ENCODE measurements at places on chromosomes 12 and 14. TPM values are rescaled to one million over a fixed set of nuclear protein-coding genes. Genes with fewer than 3 reads are reported as not detected.

GRCh38 chr12:113030875-113031525 is 25.5 kb upstream of the DTX1 start:
- DNase-seq: no peak

GRCh38 chr12:81083906-81084513 is 6.1 kb downstream of the ACSS3 start:
- no peak for DNase-seq

DNA sequence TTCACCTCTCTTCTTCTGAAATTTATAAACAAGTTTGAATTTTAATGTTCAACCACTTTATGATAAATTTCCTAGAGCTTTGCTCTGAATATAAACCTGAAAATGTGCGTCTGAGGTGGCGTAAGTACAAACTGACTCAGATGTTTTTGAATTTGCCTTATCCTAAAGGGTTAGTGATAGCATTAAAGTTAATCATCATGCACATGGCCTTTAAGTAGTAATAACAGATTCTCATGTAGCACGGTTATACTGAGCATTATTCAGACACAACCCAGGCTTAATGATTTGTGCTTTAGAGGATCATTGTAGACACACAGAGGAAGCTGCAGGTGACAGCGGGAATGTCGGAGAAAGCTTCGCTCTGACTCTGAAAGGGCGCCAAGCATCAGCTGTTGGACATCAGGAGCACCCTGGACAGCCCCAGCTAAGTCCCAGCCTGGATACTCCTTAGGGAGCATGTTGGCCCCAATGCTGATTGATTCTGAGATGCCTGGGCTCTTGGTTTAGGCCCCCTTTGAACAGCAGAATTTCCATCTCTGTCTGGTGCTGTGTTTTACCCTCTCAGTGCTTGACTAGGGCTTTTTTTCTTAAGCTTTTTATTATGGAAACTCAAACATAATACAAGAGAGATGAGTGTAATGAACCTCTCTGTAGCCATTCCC is 91.1 kb downstream of the PLXNC1 start:
- DNase-seq: no peak

- DNase-seq: no peak
Observed at GRCh38 chr14:34138175-34138574, 187.3 kb upstream of the EGLN3 start.

GRCh38 chr12:76536546-76536945 is 23.0 kb downstream of the OSBPL8 start:
- no peak for DNase-seq

GRCh38 chr14:60679566-60680258 is 30.4 kb upstream of the SIX1 start:
- no peak for DNase-seq

GRCh38 chr12:104347374-104348075 is 44.0 kb downstream of the EID3 start:
- no peak for DNase-seq

GRCh38 chr12:1562813-1563407 is 31.5 kb downstream of the FBXL14 start:
- no peak for DNase-seq

DNA sequence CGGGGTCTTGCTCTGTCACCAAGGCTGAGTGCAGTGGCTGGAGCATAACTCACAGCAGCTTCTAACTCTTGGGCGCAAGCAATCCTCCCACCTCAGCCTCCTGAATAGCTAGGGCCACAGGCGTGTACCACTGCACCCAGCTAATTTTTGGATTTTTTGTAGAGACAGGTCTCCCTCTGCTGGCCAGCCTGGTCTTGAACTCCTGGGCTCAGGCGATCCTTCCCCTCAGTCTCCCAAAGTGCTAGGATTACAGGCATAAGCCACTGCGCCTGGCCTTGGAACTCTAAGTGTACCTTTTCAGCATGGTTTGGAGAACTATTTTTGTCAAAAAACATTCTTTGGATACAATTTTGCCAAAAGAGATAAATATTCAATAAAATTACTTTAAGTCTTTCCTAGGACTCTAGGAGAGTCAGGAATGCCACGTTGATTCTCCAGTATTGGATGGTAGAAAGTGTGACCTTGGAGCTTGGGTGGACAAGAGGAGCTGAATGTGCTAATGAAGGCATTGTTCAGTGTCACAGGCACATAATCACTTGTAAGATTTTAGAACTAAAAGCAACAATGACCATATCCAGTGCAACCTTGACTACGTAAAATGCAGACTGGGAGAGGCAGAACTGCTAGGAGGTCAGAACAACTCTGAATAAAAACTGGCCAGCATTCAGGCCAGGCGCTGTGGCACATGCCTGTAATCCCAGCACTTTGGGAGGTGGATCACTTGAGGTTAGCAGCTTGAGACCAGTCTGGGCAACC is 2.8 kb downstream of the SRSF9 start:
- peak; percentile 50 for DNase-seq

DNA sequence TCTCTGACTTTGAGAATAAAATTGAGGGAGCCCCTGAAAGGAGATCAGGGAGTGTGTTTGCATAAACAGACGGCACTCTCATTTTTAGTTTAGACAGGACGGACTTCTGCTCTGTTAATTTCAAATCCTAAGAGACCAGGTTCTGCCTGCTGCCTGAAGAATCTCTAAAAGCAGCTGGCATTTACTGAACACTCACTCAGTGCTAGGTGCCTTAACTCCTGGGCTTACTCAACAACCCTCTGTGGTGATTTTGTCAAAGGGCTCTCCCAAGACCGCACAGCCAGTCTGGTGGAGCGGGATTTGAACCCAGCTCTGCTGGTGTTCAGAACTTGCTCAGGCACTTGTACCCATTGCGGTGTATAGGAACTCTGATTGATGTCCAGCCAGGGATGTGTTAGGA is 2.2 kb downstream of the ORAI1 start:
- DNase-seq: no peak

DNA sequence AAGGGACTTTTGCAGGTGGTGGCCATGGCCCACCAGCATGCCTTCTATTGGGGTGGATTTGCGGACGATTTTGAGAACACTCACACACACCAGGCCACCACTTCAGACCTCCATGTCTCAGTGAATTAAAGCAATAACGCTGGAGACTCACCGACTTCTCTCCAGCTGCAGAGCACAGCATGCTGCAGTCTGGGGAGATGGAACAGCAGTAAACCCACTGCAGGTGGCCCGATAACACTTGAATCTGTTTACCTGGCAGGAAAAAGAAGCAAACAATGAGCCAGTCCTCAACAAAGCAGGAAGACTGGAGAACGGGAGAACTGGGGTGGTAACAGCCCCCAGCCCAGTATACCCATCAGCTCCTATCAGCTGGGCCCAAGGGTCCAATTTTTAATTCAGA is 21.6 kb downstream of the RFC5 start:
- DNase-seq: no peak

DNA sequence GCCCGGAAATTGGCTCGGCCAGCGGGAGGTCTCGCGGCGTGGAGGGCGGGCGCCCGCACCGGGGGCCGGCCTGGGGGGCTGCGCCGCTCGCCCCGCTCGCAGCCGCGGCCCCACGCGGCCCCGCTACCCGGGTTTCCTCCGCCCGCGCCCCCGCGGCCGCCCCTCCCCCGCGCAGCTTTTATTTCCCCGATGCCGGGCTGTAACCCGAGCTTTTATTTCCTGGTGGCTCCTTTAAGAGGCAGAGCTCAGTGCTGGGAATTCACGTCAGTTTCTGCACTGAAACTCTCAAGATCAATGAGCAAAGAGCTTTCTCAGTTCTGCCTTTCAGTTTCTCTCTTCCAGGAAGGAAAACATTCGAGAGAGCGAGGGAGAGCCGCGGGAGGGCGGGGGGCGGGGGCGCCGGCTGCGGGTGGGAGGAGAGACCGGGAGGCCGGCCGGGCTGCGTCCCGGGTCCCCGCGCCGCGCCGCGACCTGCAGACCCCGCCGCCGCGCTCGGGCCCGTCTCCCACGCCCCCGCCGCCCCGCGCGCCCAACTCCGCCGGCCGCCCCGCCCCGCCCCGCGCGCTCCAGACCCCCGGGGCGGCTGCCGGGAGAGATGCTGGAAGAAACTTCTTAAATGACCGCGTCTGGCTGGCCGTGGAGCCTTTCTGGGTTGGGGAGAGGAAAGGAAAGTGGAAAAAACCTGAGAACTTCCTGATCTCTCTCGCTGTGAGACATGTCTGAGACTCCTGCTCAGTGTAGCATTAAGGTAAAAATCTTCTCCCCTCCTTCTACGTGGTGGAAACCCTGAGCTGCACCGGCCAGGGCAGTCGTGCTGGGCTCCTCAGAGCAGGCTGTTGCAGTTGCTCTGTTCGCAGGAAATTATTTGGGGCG is at the start of gene ETV6:
Gene ETV6 (plus strand): TSS at position 262 of the 873 bp plus-strand sequence. CDS start 454 bp downstream, at position 716.
- peak; percentile 73 for DNase-seq

GRCh38 chr12:80838708-80839107 is 99.0 kb downstream of the LIN7A start:
- no peak for DNase-seq

- DNase-seq: no peak
Observed at GRCh38 chr12:76562130-76562529, 2.6 kb upstream of the OSBPL8 start.

GRCh38 chr12:58357511-58357910 is 416.1 kb downstream of the ATP23 start:
- DNase-seq: no peak

- peak; percentile 50 for DNase-seq
Observed at GRCh38 chr12:64675795-64676194, 65.5 kb downstream of the RASSF3 start.

GRCh38 chr14:22434030-22434429 is 155.0 kb downstream of the DAD1 start:
- DNase-seq: no peak

- DNase-seq: peak; percentile 44
Observed at GRCh38 chr14:105144666-105145380, 23.8 kb downstream of the JAG2 start.

DNA sequence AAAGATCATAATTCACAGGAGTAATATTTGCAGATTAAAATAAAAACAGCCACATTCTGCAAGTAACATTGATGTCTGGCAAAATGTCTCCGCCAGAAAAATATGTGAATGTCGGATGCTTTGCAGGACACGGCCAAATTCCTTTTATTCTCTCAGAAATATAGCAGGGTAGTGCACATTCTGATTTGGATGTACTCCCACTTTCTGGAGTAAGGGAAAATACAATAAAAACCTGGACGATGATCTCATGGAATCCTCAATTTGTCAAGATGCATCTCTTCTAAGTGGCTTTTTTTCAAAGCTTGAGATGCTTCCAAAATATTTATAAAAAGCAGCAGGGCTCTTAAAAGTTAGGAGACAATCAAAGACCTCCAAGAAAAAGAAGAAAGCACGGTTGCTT is 133.3 kb downstream of the TBX5 start:
- DNase-seq: no peak

GRCh38 chr12:121718653-121719239 is 6.2 kb downstream of the TMEM120B start:
- no peak for DNase-seq

DNA sequence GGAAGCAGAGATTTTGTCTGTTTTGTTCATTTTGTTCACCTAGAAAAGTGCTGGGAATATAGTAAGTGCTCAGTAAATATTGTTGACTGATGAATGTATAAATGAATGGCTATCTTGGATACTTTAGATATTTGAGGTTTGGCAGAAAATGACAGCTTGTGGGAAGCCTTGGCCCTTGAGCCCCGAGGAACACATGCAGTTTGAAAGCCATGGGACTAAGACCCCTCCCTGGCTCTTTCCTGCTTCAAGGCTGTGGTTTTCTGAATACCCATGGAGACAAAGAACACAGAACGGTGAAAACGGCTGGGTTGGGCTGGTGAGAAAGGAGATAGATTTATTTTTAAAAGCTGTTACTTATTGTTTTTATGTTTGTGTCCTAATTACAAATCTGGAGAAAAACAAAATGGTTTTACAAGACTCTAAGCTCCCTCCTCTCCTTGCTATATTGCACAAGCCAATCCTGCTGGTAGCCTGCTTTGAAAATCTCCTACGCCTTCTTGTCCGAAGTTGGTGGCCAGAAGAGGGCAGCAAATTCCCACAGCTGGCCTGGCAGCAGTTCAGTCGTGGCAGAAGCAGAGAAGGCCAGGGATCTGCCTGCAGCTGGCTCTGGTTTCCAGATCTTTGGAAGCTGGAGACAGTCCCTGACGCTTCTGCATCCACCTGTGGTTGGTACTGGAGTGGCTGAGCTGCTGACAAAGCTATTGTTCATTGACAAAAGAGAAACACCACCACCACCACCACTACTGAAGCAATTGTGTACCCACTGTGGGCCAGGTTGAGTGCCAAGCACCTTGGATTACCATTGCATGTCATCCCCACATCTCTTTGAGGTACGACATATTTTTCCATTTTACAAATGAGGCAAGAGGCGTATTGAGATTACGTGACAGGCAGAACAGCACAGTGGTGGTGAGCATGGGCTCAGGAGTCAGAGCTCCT is 5.2 kb upstream of the KRT85 start:
- peak; percentile 87 for DNase-seq

GRCh38 chr12:88574278-88574677 is 6.0 kb downstream of the KITLG start:
- no peak for DNase-seq

- peak; percentile 80 for DNase-seq
Observed at GRCh38 chr14:74974364-74975058, 19.1 kb upstream of the PGF start.

DNA sequence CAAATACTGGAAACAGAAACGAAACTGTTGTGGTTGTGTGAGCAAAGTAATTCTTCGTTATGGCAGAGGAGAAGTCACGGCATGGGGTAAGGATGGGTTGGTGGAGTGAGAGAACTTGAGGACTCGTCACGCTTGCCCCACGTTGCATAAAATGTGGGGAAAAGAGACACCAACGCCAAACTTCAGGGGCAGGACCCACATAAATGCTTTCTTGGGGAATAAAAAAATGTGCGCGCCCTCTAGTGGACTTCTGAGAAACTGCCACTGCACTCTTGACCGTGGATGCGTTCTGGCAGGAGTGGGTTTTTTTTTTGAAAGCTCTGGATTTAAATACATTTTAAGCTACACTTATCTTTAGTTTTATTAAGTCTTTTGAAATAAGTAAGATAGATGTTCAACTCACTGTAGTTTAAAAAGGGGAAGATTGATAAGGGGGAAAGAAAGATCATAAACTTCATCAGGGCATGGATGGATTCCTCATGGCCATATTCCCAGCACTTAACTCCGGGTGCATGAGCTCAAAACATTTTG is 4.1 kb upstream of the IGF1 start:
- DNase-seq: peak; percentile 45

- no peak for DNase-seq
Observed at GRCh38 chr12:402029-402389, 565 bp downstream of the CCDC77 start.

GRCh38 chr12:96234591-96235483 is 40.7 kb downstream of the ELK3 start:
- DNase-seq: no peak

DNA sequence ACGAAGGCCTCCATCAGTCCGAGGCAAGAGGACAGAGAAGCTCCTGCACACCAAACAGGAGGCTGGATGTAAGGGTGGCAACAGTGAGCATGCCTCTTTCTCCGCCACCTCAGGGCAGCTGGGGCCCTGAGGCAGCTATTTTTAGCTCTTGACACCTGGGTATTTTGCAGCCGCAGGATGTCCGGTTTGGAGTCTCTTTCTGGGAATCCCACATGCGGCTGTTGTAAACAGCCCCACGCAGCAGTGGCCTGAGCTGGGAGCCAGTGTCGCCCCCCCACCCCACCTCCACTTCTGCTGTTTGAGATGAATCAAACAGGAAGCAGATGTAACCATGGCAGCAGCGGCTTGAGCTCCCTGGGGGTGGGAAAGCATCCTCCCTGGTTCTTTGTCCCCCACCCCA is 11.7 kb downstream of the HDAC7 start:
- peak; percentile 78 for DNase-seq

Gene APOLD1
- 18.8 TPM for total RNA-seq

Gene KRT78
- total RNA-seq: not detected

Gene NFE2
- total RNA-seq: 0.40 TPM

Gene MGAT4C
- total RNA-seq: 2.6 TPM

Gene OVCH1
- total RNA-seq: not detected

Gene KRT73
- total RNA-seq: not detected

Gene TOX4
- 78.1 TPM for total RNA-seq

Gene DEGS2
- total RNA-seq: not detected

Gene CLEC4A
- 0.38 TPM for total RNA-seq

Gene KRT2
- total RNA-seq: not detected

Measured in Right ventricle myocardium superior (tissue), 1 donor.